GM19239 (cell line): ENCODE measurements at places on chromosomes 6 and 20.

- DNase-seq: no peak
Observed at GRCh38 chr6:155274533-155274932, 10.7 kb downstream of the CLDN20 start.

DNA sequence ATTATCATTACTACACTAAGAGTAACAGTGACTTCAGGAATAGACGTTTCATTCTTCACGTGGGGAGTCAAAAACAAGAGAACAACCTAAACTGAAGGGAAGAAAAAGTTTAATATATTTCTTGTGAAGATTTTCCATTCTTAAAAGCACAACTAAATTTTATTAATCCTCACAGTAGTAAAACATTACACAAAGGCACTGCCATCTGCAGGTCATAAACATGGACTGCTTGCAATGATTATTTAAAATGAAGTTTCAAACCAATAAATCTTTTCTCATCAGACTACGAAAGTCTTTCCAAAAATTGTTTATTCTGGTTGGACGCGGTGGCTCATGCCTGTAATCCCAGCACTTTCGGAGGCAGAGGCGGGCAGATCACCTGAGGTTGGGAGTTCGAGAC lies 2.6 kb downstream of the NCOA5 start:
- DNase-seq: no peak

GRCh38 chr6:21180155-21180554 lies 413.4 kb upstream of the SOX4 start:
- no peak for DNase-seq

DNA sequence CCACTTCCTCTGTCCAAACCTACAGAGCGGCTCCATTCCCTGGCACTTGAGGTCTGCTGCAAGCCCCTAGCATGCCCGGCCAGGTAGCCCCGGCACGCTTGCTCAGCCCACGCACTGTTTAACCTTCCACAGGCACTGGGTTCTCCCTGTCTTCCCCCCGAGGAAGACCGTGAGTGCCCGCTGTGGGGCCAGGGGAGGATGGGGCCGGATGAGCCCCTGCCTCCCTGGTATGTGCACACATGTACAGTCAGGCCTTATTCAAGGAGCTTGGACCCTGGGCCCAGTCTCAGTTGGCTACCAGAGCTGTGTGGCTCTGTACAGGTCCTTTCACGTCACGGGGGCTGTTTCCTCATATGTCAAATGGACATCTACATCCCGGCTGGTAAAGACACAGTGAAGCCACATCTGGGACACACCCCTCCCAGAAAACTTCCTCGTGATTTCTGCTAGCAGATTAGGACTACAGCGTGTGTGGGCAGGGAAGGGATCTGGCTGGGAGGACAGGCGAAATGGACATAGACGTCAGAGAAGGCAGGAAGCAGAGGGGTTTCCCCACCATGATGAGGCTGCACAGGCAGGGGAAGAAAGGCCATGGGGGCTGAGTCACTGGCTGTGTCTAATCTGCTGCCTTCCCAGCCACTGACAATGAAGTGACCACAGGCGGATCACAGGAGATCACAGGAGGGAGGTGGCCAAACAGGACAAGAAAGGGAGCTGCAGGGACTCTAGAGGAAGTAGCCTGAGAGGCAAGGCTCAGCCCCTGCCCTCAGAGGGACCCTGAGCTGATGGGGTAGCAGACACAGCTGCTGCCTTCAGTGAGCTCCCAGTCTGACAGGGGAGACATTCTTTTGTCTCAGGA lies 62.9 kb downstream of the MRPL14 start:
- no peak for DNase-seq

- DNase-seq: no peak
Observed at GRCh38 chr20:6746901-6747609, 20.4 kb upstream of the BMP2 start.

DNA sequence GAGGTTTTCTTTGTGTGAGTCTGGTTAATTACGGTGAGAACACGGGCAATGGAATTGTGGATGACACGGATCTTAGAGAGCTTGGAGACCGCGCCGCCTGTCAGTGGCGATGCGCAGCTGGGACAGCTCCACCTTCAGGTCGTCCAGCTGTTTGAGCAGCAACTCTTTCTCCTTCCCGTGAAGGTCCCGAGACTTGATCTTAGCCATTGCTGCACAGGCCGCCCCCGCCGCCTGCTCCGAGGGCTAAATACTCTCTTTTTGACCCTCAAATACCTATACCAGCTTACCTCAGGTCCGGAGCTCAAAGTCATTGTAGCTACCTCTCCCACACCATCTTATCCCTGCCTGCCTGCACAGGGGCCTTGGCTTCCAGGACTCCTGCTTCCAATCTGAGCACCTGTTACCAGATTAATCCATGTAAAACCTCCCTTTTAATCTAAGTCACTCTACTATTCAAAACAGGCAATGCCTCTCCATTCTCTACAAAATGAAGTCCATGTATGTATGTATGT lies 100.2 kb downstream of the PREP start:
- DNase-seq: no peak

GRCh38 chr20:38889792-38890496 lies 36.3 kb upstream of the FAM83D start:
- DNase-seq: no peak

DNA sequence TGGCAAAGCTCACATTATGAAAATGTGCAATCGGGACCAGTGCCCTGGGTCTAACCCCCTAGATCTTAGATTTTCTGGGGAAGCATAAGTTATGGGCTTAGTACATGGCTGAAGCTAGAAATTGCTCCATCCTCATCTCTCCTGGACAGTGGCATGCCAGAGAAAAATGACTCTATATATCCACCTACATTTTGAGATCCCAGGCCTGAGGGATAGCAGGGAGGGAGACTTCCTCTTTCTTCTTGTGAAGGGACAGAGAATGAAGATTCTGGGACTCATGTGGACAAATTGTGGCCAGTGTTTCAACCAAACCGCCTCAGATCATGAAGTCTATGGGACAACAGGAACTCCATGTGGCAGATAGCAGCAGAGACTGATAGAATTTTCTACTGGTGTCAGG lies 35.4 kb downstream of the GSTA2 start:
- DNase-seq: no peak

DNA sequence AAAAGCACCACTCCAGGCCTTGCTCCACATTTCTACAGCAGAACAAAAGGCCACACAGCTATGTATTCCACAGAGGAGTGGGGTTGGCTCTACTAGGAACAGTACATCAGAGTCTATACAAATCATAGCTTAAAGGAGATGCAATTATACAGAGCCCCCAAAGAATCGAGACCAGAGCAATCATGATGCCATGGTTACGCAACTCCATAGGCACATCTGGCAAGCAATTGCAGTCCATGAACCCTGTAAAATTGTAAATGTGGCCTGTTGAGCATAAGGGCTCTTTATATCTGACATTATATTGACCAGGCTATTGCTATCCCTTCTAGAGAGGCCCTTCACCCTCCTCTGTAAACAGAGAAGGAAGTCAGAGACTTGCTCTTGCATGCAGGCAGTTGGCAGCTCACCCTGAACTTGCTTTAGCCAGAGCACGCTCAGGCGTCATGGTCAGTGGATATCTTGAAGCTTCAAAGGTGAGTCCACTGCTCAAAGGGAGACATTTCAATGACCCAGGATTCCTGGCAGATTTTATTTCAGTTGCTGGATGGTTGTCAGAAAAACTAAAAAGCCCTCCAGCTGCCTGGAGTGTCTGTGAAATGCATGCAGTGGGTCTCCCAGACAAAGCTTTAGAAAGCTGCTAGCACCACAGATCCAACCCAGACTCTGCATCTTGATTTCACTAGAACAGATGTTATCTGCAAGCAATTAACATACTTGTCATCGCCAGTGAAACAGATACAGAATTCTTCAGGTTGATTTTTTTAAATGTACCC lies 357.2 kb downstream of the CENPW start:
- DNase-seq: no peak

DNA sequence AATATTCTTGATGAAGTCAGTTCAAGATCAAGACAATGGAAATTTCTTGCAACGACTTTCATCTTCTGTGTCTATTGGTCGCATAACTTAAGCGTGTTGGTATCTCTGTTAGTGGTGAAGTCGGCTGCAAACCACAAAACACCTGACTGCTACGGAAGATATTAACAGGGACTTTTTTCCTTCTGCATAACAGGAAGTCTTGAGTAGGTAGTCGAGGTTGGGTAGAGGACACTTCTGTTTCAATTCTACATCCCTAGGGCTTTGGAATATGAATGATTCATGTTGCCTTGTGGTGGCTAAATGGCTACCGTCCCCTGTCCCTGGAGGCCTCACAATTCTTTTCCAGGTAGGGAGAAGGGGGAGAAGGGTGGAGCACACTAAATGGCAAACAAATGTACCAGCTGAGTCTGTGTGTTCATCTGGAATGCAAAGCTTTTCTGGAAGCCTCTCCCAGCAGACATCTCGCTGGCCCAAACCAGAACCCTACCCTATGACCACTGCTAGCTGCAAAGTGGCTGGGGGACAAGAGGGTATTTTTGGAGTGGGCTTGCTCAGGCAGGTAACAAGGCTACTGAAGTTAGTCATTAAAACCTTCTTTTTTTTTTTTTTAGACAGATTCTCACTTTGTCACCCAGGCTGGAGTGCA lies 34.6 kb upstream of the NKX2-2 start:
- DNase-seq: no peak

GRCh38 chr6:57297505-57297904 lies 19.9 kb upstream of the PRIM2 start:
- no peak for DNase-seq

- DNase-seq: no peak
Observed at GRCh38 chr6:99236010-99236409, 113.5 kb downstream of the FAXC start.
